SK-MEL-5 (cell line): ENCODE measurements at places on chromosomes 5 and 9.

DNA sequence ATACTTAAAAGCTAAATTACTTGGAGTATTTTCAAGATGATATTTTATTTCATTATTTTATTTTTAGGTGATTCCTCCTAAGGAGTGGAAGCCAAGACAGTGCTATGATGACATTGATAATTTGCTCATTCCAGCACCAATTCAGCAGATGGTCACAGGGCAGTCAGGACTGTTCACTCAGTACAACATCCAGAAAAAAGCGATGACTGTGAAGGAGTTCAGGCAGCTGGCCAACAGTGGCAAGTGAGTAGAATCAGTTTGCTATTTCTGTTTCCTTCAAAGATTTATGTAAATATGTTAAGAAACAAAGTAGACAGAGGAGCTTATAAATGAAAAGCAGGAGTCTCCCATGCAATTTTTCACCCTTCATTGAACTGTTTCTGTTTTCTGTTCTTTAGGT, 47.8 kb downstream of the KDM4C start:
- DNase-seq = peak; percentile 34

DNA sequence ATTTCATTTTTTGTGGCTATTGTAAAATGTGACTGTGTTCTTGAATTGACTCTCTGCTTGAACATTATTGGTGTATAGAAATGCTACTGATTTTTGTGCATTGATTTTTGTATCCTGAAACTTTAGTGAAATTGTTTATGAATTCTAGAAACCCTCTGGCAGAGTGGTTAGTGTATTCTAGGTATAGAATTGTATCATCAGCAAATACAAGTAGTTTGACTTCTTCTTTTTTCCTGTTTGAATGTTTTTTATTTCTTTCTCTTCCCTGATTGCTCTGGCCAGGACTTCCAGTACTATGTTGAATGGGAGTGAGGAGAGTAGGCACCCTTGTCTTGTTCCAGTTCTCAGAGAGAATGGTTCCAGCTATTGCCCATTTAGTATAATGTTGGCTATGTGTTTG, 88.8 kb upstream of the HMHB1 start:
- DNase-seq = no peak

DNA sequence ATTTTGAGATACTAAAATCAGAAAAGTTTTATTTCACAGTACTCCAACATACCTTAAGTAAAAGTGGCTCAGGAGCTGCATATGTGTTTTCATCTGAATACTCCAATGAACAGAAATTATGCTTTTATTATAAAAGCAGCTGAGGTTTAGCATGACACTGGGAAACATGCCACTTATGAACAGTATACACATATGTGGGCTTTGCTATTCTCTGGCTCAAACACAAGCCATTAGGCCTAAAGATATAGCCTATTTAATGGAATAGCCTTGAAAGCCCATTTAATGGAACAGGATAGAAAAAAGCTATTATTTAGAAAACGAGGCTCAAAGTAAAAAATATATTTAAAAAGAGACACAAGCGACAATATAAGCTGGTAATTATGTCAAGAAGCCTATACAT, 74.1 kb downstream of the SLC38A9 start:
- no peak for DNase-seq

DNA sequence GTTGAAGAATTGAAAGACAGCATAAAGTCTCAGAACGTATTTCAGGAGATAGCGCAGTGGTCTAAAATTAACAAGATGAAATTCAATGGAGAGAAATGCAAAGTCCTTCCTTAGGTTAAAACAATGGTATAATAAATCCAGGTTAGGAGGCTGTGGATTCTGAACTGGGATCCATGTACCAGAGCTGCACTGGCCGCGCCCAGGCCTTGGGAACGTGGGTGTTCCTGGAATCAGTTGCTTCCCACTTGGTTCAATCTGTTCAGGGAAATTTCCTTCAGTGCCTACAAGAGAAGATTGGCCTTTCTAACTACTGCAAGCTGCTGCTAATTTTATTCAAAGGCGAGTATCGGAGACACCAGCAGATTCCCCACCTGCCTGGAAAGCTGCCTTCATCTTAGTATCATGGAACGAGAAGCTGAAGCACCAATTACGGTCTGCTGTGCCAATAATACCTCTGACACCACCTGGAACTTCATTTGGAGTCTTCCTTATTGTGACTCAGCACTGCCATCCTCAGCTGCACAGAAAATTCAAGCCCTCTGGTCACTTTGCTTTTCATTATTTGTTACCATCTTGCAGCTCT, 14.3 kb upstream of the CTNND2 start:
- DNase-seq = no peak

- no peak for DNase-seq
Observed at GRCh38 chr9:69433968-69434367, 109.0 kb downstream of the ENTREP1 start.

- DNase-seq = no peak
Observed at GRCh38 chr9:86062845-86063693, 36.3 kb downstream of the GOLM1 start.

DNA sequence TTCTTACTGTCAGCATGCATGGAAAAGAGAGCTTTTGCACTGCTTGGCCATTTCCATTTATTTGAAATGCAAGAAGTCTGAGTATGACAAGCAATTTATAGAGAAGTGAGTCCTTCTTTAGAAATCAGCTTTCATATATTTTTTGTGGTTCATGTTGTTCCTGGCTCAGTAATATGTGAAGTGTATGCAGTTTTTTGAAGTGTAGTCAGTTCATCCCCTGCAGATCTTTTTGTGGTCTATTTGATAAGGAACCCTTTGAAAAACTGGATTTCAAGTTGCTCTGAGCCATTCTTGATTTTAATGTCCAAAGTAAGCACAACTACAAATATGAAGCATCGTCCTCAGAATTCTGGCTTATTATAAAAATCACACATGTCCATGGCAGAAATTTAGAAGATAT, 294.1 kb upstream of the SMC2 start:
- DNase-seq = no peak

- no peak for DNase-seq
Observed at GRCh38 chr5:34047143-34047542, 4.1 kb upstream of the C1QTNF3 start.

DNA sequence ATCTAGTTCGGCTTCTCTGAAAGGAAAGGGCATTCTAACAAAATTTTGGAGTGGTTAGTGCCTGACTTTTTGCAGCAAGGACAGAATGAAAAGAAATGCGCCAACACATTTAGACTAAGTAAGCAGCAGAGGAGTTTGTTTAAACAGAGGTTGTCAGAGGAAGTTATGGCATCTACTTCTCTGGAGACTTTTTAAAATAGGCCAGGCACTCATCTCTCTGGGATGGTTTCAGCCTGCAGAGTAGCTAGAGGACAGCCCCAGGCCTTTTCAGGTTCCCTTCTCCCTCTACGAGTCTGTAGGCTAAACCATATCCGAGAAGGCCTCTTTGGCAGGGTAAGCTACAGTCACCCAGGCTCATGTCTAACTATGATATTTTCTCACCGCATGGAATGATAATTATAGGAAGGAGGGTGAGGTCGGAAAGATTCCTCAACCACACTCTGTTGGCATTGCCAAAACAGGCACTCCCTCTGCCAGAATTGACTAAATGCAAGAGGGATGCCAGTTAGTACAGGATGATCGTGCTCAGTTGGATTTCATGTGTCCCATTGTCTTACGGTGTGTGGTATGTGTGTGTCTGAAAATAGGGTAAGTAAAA, 1.4 kb upstream of the CTXN3 start:
- no peak for DNase-seq

DNA sequence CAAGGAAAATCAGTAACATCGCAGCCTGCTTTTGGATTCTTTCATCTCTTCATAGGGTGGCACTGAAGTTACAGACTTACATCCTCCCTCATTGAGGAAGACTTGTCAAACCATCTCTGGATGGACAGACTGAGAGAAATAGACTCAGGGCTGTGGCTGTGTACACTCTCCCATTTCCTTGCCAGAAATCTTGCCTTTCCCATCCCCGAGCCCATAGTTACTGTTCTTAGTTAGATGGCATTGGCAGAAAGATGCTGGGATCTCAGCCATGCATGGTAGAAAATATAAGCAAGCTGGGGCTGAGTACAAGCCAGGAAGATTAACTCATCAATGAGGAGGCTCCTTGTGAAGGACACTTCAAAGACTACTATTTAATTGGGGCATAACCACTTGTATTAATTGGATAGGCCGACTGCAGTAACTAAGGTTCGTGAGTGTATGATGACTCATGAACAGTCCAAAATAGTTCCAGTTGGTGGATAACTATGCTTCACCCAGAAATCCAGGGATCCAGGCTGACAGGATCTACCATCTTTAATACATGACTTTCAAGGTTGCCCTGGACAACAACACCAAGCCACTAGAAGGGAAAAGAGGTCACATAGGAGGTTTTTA, 137.9 kb downstream of the TMEM38B start:
- no peak for DNase-seq

- DNase-seq = no peak
Observed at GRCh38 chr5:173495225-173495904, 121.1 kb downstream of the BOD1 start.
